ENCODE measurements at places on chromosomes 1 and 21.

DNA sequence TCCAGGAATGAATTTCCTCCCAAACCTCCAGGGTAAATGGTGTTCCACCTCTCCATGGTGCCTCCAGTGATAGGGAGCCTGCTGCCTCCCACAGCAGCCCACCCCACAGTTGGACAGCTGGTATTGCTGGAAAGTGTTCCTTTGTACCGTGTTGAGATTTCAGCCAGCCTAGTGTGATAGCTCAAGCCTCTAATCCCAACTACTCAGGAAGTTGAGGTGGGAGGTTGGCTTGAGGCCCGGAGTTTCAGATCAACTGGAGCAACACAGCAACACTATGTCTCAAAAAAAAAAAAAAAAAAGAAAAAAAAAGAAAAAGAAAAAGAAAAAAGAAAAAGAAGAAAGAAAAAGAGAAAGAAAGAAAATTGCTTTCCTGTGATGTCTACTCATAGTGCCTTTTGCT, 96.1 kb downstream of the CHD1L start:
- DNase-seq: no peak
- no peak overlapping the region for H3K27ac ChIP-seq
- H3K4me1 ChIP-seq: no peaks in the 10 kb centered on the region
- no peak overlapping the region for H3K4me3 ChIP-seq
- H3K27me3 ChIP-seq: no peaks in the 10 kb centered on the region

- no peaks in the 10 kb centered on the region for H3K4me1 ChIP-seq
- H3K27ac ChIP-seq: no peak overlapping the region
- no peak for DNase-seq
- no peak overlapping the region for H3K4me3 ChIP-seq
- no peaks in the 10 kb centered on the region for H3K27me3 ChIP-seq
- no peaks in the 10 kb centered on the region for H3K36me3 ChIP-seq
Observed at GRCh38 chr1:246304484-246305259, 202.4 kb downstream of the SMYD3 start.

GRCh38 chr1:119602169-119602568, 45.9 kb downstream of the ZNF697 start:
- no peaks in the 10 kb centered on the region for H3K4me1 ChIP-seq
- no peaks in the 10 kb centered on the region for H3K27me3 ChIP-seq
- H3K4me3 ChIP-seq: no peak overlapping the region
- H3K27ac ChIP-seq: no peak overlapping the region
- DNase-seq: no peak

DNA sequence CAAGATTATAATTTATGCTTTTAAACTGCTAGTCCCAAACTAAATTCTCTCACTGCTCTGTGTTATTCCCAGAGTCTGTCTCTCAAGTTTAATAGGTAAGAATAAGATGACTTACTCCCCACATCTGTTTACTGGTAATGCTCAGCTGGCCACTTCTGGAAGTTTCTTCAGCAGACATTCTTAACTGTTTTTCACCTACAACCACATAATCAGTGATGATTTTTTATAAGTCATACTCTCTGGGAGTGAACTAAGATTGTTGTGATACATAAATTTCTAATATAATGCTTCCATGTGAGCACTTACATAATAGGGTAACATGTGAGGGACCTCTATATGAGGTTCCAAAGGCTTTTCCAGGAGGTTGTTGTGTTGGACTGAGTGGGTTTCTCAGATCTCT, 8.7 kb downstream of the SLAMF7 start:
- H3K36me3 ChIP-seq: no peaks in the 10 kb centered on the region
- no peak overlapping the region for H3K27ac ChIP-seq
- no peak overlapping the region for H3K4me3 ChIP-seq
- DNase-seq: no peak
- H3K27me3 ChIP-seq: no peaks in the 10 kb centered on the region
- H3K4me1 ChIP-seq: no peaks in the 10 kb centered on the region

Data from psoas muscle (tissue), 8 donors.